ENCODE measurements at places on chromosomes 16 and 17.

DNA sequence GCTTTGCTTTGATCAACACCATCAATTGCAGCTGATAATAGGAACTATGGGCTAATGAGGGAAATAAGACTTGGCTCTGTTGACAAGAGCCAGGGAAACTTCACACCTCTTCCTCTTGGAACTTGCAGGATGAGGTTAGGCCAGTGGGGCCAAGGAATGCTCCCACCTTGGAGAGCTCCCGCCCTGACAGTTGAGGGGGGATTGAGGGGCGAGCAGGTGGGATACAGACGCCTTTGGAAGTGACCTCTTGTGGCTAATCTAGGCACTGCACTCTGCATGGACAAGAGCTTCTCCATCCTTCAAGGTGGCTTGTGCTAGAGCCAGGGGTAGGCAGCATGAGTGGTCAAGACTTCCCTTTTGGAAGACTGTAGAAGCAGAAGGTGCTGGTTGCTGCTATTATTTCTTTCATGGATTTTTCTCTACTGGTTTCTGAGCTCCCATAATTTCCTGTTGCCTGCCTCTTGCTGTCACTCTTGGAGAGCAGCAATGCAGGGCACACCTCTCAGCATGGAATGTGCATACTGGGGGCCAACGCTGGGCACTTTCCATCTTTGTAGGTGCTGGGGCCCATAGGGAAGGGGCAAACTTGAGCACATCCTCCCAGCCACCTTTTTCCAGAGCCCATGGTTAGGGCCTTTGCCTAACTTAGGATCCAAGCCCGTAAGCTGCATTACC lies 2.3 kb upstream of the PHF12 start:
- DNase-seq = no peak

DNA sequence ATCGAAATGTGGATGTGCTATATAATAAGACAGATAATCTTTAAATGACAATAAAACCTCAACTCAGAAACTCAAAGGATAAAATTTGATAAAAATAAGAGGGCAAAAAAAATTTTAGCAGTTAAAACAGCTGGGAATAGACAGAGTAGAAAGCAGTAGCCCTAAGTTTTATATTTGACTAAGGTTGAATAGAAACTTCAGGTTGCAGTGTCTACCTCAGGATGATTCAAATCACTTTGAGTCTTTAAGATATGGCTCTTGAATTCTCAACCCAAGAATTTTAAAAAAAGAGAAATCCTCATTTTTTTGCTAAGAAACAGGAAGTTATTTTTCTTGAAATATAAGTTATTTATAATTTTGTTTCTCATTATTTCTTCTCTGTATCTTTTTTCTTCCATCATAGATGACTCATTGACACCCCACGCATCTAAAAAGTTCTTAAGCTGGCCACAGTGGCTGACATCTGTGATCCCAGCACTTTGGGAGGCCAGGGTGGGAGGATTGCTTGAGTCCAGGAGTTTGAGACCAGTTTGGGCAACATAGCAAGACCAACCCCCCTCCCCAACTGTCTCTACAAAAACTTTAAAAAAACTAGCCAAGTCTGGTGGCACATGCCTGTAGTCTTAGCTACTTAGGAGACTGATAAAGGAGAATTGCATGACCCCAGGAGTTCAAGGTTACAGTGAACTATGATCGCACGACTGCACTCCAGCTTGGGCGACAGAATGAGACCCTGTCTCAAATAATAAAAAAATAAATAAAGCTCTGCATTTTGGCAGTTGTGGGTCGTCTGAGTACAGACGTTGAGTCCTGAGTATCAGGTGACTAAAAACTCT lies 23.9 kb downstream of the NFAT5 start:
- DNase-seq = no peak

DNA sequence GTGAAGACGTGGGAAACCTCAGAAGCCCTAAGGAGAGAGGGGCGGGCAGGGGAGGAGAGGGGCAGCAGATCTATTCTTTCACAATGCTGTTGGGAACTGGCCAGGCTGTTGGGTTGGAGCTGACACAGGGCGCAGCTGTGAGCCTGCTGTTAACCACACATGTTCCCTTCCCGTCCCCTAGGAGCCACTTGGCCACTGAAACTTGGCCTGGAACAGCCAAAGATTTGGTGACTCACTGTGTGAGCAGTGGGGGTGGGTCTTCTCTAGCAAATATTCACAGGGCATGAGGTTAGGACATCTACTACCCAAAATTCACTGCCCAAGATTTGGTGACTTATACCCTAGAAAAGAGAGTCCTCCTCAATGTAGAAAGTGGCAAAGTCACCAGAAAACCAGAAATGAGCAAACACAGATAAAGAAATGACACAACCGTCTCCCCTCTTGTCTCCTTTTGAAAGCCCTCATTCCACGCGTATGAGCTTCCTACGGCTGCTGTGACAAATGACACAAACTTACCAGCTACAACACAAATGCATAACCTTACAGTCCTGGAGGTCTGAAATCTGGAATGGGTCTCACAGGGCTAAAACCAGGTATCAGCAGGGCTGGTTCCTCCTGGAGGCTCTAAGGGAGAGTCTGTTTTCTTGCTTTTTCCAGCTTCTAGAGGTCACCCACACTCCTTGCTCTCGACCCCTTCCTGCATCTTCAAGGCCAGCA lies 6.3 kb downstream of the TBC1D16 start:
- DNase-seq = no peak

DNA sequence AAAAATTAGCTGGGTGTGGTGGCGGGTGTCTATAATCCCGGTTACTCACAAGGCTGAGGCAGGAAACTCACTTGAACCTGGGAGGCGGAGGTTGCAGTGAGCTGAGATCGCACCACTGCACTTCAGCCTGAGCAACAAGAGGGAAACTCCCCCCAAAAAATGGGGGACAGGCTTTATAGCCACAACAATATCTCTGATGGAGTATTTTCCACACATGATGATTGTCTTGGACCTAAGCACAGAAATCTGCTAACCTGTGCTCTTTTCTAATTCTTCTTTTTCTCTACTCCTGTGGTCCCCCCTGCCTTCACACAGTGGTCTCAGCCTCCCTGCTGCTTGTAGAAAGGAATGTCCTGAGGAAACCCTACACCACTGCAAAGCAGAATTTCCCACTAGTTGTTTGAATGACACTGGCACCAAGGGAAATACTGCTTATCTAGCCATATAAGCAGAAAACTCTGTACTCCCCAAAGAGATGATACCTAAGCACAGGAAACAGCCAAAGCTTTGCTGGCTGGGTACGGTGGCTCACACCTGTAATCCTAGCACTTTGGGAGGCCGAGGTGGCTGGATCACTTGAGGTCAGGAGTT lies 117.6 kb downstream of the USP31 start:
- no peak for DNase-seq

DNA sequence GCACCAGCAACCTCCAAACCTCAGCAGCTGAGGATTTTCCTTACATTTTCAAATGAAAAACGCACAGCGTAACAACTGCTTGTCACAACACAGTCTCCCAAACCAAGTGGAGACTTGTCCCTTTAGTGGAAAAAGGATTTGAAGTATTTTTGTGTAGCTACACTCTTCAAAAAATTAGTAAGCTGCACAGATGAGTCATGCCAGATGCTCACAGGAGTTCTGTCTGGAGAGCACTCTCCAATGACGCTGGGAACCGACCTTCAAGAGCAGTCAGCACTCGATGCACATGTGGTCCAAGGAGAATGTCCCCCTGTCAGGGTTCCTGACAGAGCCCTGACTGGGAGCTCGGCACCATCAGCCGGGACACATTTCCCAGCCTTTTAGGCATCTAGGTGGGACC lies 39.8 kb downstream of the MAP1LC3B start:
- DNase-seq = peak; percentile 38

DNA sequence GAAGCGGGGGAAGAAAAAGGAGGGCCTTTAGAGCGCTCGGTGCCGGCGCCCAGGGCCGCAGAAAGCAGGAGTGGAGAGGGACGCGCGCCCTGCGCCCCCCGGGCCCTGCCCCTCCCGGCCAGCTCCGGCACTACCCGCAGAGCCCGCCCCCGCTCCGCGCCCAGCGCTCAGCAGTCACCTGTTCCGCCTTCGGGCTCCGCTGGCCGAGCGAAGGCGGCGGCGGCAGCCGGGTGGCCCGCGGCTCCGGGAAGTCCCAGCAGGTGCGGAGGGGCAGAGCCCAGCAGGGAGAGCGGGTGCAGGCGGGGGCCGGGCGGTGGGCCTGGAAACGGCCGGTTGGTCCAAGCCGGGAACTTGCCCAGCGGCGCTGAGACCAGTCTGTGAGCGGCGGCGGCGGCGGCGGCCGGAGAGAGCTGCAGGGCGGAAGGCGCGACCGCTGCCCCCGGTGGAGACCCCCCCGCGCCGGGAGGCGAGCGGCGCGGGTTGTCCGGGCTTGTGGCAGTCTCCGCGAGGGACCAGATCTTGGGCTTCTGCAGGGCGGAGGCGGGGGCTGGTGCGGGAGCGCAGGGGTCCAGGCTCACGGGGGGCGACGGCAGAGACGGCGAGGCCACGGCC lies 2.2 kb downstream of the IRX3 start:
- DNase-seq = no peak

GRCh38 chr16:260326-260725 lies 15.4 kb downstream of the RGS11 start:
- DNase-seq = no peak

DNA sequence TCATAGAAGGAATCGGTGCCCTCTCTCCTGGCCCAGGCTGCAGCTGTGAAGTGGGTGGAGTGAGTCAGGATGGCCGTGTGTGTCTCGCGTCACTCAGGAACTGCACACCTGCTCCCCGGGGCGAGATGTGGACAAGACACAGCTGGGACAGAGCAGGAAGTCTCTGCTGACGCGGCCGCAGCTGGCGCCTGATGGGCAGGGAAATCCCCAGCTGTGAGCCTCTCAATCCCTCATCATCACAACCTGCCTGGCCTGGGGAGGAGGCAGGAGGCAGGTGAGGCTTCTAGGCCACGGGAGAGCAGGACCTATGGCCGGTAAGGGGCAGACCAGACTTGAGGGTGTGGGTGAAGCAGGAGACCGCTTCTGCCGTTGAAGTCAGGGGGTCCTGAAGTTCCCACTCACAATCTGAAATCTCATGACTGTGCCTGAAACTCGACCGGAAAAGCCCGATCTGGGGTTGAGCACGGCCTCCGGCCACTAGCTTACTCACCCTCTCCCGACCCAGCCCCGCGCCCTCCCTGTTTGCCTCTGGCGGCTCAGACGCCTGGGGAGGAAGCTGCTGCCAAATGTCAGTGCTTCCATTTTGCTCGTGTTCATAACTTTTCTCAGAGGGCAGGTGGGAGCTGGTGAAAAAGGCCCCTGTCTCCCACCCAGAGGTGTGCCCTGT lies 1.1 kb upstream of the TRPV3 start:
- no peak for DNase-seq

GRCh38 chr17:73343168-73343634 lies 31.4 kb upstream of the CDC42EP4 start:
- DNase-seq = peak; percentile 82

DNA sequence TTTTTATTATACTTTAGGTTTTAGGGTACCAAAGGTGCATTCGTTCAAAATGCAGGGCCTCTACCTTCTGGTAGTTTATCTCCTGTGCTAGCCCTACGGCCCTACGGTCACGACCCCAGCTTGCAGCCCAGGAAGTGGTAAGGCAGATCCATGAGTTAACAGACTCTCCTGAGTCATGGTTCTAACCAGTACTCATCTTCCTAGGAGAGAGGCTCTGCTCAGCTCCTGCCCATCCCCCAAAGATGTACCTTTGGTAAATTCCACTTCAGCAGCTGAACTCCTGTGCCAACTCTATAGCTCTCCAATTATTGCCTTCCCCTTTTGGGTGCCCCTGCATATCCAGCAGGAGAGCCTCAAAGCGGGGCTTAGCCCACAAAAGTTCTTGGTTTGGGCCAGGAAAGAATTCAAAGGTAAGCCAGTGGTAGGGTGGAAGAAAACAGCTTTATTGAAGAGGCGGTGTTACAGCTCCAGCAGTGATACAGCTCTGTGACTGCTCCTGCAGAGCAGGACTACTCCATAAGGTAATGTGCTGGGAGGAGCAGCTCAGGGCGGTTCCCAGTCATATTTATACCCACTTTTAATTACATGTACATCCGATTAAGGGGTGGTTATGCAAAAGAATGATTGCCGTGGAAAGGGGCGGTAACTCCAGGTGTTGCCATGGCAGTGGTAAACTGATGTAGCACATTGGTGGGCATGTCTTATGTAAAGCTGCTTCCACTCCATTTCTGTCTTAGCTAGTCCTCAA lies 241.4 kb downstream of the PMP22 start:
- DNase-seq = no peak

- DNase-seq = no peak
These were observed 74.1 kb downstream of the SNX11 start for GRCh38 chr17:48181653-48182052.

DNA sequence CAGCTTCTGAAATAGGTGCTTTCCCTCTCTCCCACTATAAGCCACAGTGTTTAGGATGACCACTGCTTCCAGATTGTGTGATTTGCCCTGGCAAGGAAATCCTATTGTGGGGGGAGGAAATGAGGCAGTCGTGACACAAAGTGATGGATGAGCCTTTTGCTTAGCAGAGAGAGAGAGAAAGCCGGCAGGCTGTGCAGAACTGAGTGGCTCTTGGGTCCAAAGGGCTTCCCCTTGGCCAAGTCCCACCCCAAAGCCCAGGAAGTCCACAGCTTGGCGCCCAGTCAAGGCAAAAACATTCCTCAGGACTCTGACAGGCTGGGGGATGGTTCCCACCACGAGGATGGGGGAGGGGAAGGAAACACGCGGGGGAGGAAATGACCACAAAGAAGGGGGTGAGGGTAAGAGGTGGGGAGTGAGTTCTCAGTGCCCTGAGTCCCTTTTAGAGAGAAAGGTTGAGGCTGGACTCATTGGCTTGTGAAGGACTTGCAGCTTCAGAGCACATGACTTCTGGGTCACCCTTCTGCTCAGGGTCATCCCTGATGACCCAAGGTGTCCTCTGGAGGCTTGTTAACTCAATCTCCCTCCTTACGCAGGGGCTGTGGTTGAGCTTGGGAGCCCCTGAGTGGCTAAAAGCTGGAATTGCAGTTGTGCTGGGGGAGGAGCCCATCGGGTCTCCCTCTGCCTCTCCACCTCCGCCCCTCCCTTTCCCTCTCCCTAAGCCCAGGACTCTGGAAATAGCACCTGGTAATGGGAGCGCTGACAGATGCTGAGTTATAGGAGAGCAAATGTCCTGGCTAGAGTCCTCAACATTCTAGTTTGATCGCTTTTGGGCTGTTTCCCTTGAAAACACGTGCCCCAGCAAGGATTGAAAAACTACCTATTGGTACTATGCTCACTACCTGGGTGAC lies 10.3 kb upstream of the MSL1 start:
- DNase-seq = peak; percentile 69

- no peak for DNase-seq
These were observed 139.0 kb upstream of the ZFHX3 start for GRCh38 chr16:73186752-73187601.

DNA sequence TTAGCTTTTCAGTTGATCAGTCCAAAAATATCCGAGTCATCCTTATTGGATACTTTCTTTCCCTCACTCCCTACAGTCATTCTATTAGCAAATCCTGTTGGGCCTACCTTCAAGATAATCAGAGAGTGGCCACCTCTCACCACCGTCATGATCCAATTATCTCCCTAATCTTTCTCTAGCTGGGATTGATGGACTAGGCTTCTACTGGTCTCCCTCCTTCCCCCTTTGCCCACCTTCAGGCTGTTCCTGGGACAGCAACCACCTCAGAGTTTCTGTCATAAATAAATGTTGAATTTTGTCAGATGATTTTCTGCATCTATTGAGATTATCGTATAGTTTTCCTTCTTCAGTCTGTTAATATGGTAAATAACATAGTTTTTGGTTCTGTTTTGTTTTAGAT lies 16.2 kb upstream of the RHBDL3 start:
- no peak for DNase-seq

Data from AG09319 (cell line).